Astrocyte (in vitro differentiated cells and primary cell): ENCODE measurements at places on chromosomes 5 and 9.

DNA sequence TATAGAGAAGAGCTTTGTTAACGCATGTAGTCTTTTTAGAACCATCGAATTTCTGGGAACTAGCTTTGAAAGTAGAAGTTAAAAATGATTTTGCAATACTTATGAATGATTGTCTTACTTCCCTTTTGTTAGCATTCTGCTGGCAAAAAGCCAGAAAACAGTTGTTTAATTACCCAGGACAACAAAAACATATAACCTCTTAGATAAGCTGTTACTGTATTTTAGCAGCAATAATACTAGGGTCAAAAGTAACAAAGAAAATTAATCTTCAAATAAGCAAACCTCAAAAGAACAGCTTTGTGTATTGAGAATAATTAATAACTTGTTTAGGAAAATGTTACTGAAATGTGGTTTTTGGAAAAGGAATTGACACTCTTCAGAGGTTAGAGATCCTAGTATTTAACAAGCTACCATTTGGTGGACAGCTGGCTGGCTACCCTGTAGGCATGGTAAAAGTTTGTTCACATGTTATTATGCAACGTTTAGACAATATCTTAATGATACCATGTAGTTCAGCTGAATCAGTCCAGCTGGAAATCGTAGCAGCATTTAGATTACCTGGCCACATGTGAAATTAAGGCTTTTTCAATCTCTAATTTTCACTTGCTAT lies 3.8 kb downstream of the FGF10 start:
- H3K36me3 ChIP-seq, result no peaks in the 10 kb centered on the region
- peaks cover 34% of the 10 kb centered on the region for H3K27me3 ChIP-seq
- no peak overlapping the region for H3K27ac ChIP-seq
- no peak overlapping the region for H3K4me3 ChIP-seq
- H3K4me1 ChIP-seq, result no peaks in the 10 kb centered on the region

DNA sequence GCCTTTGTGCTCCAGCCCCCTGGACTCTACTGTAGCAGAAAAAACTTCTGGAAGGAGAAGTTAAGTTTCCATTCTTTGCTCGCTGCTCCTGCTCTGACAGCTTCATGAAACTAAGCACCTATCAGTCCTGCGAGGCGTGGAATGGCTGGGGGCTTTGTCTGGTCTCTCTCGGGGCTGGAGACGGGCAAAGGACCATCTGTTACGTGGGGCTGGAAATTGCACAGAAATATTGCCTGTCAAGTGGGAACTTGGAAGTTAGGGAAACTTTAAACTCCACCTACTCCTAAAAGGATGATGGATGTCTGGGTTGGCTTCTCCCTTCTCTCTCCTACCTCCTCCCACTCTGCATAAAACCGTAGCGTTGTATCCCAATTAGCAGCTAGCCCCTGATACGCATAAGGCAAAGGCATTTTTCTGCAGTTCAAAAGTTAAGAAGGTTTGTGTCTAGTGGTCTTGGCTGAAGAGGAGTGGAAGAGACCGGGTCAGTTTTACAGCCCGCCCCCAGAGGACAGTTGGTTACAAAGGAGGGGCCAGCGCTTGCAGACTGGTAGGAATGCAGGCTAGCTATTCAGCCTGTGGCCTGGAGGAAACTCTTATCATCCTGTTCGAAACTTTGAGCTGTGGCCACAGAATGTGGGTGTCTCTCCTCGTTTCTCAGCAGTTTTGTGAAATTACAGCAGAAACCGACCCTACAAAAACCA lies 1.3 kb downstream of the FBXL7 start:
- peak; percentile 87 for DNase-seq
- no peaks in the 10 kb centered on the region for H3K27me3 ChIP-seq
- H3K4me3 ChIP-seq, result peak overlapping the region; percentile 89

DNA sequence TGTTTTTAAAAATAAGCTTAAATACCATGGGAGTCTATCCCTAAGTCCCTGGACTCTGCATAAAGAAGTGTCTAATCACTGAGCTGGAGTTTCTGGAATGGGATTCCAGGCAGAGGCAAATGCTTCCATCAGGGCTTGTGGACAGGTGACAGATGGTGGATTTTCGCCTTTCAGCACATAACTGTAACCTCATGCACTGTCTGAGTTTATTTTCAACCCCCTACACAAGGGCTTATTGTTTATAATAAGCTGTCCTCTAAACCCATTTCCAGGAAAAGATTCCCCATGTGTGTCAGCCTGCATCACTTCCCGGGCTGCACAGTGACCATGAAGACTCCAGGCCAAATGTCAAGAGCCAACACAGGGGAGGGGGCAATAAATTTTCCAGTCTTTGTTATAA lies 264.0 kb downstream of the PIK3R1 start:
- H3K4me3 ChIP-seq, result no peak overlapping the region
- DNase-seq, result no peak

DNA sequence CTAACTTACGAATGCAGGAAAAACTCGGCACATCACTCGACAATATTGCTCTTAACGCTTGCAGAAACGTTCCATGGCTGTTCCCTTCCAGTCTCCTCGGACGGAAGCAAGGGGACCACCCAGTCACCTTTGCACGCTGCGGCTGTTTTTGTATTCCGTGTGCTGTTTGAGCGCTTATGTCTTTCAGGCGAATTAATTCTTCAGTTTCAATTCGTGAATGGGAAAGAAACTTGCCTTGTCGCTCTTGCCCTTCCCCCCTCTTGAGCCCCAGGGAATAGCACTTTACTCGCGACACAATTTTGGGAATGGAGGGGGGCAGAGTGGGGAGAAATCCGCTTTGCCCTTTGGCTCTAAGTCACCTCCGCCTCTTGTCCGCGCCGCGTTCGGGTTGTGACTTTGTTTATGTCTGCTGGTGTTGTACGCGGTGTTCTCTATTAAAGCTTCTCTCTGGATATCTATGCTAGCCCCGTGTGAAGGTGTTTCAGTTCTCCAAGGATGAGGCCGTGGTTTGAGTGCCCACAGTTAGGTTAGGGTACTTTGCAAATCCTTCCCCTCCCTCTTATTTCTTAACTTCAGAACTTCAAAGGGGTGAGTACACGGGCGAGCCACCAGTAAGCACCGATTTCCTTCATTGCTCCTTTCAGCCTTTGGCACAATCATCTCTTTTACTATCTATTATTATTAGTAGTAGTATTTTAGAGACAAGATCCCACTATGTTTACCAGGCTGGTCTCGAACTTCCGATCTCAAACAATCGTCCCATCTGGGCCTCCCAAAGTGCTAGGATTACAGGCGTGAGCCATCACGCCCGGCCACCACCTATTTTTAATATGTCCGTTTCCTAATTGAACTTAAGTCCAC lies 2.7 kb downstream of the FOXB2 start:
- H3K4me3 ChIP-seq, result no peak overlapping the region
- peaks cover 84% of the 10 kb centered on the region for H3K27me3 ChIP-seq
- H3K36me3 ChIP-seq, result no peaks in the 10 kb centered on the region

DNA sequence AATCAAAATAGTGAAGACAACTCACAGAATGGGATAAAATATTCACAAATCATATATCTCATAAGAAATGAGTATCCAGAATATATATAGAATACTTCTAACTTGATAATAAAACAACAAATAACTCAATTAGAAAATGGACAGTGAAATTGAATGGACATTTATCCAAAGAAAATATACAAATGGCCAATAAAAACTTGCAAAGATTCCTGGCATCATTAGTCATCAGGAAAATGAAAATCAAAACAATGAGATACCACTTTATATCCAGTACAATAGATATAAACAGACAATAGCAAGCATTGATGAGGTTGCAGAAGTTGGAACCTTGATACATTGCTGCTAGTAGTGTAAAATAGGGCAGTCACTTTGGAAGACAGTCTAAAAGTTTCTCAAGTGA lies 12.8 kb upstream of the TLR4 start:
- peaks cover 2% of the 10 kb centered on the region for H3K4me1 ChIP-seq
- H3K36me3 ChIP-seq, result no peaks in the 10 kb centered on the region
- no peak overlapping the region for H3K27ac ChIP-seq
- H3K4me3 ChIP-seq, result no peak overlapping the region
- no peaks in the 10 kb centered on the region for H3K27me3 ChIP-seq
- DNase-seq, result no peak

- H3K27ac ChIP-seq, result no peak overlapping the region
- H3K27me3 ChIP-seq, result no peaks in the 10 kb centered on the region
- H3K36me3 ChIP-seq, result no peaks in the 10 kb centered on the region
- H3K4me3 ChIP-seq, result no peak overlapping the region
Observed at GRCh38 chr9:72453797-72454196, 67.6 kb upstream of the TMC1 start.

- no peaks in the 10 kb centered on the region for H3K27me3 ChIP-seq
- peak overlapping the region; percentile 99 for H3K27ac ChIP-seq
- peaks cover 53% of the 10 kb centered on the region for H3K4me1 ChIP-seq
- no peak overlapping the region for H3K4me3 ChIP-seq
- no peaks in the 10 kb centered on the region for H3K36me3 ChIP-seq
Observed at GRCh38 chr5:151697452-151697851, 10.7 kb upstream of the SPARC start.
